ENCODE measurements at places on chromosomes 1 and 21.

GRCh38 chr1:64417803-64418202 is 52.1 kb upstream of the CACHD1 start:
- DNase-seq, result no peak

- DNase-seq, result no peak
Observed at GRCh38 chr1:165662186-165662585, 31.2 kb downstream of the MGST3 start.

DNA sequence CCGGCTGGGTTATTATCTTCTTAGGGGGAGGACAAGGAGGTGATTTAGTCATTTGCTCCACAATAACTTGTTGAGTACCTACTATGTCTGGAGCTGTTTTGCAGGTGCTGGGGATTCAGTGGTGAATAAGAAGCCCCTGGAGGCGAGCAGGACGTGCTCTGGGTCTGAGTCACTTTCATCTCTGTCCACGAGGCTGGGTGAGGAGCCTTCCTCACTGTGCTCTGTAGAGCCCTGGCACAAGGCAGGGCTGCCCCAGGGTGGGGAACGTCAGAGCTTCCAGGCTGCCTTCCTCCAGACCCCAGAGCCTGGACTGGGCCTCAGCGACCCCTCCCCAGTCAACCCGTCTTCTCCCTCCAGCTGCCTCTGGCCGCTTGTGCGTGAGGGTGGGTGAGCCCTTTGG is 2.5 kb upstream of the PADI6 start:
- peak; percentile 36 for DNase-seq

- no peak for DNase-seq
Observed at GRCh38 chr1:3568815-3569435, 42.4 kb downstream of the MEGF6 start.

GRCh38 chr1:3323796-3324703 is 130.4 kb upstream of the ARHGEF16 start:
- DNase-seq, result no peak

DNA sequence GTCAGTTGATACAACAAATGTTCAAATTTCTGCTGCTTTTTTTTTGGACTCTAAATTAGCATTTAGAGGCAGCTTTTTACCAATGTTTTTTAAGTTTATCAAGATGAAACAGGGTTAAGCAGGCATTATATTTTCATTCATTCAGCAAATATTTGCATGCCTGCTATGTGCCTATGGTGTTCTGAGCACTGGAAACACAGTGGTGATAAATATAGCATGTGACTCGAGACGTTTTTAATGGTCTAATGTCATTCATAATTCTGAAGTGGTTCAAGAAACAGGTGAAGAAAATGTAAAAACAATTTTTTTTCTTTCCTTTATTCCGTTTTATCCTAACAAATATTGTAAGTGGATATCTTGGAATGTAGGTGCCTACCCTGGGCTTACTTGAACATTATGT is 26.8 kb downstream of the NEK7 start:
- DNase-seq, result no peak

DNA sequence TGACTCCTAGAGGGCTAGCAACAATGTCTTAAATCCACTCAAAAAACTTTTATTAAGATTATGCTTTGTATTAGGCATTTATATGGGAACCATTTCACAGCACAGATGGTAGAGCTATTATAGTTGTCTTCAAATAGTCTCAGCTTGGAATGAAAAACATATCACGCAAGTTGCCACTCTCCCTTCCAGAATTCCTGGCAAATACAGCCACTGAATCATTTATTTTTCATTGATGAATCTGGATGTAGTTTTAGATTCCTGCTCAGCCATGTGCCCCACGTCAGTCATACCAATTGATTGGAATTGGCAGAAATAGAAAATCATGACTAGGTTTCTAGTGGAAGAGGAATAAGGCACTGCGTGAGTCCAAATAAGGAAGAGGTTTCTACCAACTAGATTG is 165.2 kb downstream of the PLA2G4A start:
- DNase-seq, result no peak

GRCh38 chr1:7380712-7381111 is 390.4 kb upstream of the VAMP3 start:
- DNase-seq, result no peak

DNA sequence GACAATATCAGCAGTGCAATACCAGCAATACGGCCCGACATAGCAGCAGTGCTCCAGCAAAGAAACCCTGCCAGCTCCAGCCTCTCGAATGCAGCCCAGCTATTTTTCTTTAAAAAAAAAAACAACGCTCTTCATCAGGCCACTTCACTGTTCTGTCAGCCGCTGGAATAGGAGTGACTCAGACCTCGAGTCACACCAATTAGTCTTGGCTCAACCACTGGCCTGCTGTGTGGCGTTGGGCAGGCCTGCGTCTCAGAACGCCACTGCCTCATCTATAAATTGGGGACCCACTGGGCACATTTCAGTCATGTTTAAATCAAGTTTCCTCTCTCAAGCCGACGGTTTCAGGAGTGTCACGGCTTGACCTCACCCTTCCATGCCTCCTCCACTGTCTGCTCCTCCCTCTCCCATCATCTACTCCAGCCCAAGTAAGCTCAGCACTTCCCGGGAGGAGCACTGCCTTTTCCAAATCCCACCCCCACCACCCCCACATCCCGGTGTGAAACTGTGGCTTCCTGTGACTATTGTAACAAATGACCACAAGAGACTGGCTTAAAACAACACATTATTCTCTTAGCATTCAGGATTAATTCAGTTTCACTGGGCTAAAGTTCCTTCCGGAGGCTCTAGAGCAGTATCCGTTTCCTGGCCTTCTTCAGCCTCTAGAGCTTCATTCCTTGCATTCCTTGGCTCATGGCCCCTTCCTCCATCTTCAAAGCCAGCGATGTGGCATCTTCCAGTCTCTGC is 71.9 kb upstream of the EFHD2 start:
- DNase-seq, result peak; percentile 88

- DNase-seq, result no peak
Observed at GRCh38 chr1:26531651-26532131, 2.1 kb downstream of the RPS6KA1 start.

DNA sequence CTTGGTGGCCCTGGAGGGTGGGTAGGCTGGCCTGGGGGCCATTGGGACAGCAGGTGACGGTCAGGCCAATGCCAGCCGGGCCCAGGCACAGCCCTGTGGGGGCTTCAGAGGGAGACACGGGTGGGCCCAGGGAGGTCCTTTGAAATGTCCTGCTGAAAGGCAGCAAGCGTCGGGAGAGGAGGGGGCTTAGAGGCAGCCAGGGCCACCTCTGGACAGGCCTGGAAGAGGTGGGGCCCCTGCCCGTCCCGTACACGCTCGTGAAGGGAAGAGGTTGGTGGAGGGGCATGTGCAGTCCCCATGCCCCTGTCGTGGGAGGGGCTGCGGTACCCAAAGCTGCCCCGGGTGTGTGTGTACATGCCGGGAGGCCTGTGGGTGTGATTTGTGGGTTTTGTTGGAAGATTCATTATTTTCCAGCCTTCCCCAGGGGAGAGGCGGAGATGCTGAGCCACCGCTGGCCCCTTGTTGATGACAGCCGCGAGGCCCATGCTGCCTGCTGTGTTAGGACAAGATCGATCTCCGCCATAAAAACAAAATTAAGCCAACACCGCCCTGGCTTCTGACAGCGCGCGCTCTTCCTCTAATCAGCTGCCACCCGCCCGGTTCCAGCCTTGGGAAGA is 3.4 kb upstream of the PLCH2 start:
- DNase-seq, result no peak

GRCh38 chr1:108699375-108700332 is 7.5 kb downstream of the PRPF38B start:
- no peak for DNase-seq

GRCh38 chr21:16992448-16992847 is 520.4 kb upstream of the CXADR start:
- DNase-seq, result no peak

DNA sequence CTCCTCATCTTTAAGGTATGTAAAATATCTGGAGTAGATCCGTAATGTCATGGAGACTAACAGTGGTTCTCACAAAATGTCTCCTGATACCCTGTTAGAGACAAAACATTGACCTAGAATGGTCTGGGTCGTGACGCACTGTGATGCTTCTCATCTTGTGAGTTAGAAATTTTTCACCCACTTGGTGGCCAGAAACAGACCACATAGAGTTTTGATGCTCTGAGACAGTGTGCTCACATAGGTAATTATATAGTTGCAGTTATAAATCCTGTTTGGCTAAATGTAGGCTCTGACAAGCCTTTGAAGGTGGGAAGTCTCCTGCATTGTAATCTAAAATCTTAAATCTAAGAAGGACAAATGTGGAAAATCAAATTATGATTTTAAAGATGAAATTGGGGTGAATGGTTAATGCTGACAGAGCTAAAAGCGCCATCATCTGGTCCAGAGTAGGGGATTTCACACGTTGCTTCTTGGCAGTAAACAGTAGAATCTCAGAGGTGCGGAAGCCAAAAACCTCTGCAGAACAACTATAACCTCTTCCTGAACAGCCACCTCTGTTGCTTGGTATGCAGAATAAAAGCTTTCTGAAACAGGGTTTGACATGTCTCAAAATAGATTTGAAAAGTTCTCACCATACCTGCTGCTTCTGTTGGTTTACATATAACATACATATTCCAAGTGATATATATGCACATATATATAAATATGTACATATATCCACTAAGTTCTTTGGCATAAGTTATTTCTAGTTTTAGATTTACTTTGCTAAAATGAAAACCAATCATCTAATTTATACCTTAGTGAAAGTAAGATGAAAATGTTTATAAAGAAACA is 17.1 kb downstream of the RPAP2 start:
- DNase-seq, result no peak

DNA sequence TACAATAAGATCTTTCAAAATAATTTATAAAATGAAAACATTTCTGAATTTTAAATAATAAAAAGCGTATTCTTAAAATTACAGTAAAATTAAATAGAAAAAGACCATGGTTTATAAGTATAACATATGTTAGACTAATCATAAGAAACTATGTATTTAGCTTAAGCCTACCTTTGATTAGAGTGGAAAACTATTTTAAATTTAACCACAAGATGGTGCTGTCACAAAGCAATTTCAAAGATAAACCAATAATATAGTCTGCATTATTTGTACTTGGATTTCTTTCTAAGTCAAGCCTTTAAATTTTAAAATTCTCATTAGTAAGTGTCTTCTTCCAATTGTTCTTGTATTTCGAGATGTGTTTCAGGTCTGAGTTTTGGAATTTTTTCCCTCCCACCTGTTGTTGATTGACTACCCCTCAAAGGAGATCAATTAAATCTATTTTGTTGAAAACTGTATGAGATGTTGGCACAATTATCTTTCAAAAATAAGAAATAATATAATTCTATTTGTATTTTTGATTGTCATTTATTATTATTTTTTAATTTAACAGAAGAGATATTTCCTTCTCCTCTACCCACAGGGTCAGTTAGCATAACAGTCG is 459.8 kb downstream of the KCNT2 start:
- DNase-seq, result peak; percentile 50

DNA sequence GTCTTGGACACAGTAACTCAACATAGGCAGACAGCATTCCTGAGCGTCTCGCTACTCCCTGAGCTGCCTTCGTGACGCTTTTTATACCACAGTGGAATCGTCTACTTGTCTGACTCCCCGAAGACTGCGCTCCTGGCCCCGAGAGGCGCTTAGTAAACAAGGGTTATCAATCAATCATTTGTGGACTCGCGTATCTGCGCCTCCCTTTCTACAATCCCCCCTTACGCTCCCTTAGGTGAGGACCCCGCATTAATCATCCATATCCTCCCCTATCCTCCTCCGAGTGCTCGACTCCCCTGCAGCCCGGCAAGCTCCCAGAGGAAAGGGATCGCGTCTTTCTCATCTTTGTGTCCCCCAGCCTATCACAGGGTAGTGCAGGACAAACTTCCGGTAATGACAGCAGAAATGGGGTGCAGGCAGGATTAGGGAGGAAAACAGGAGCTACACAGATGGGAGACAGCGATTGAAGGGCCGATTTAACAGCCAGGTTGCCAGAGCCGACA is 522 bp downstream of the TMEM59 start:
- peak; percentile 68 for DNase-seq

DNA sequence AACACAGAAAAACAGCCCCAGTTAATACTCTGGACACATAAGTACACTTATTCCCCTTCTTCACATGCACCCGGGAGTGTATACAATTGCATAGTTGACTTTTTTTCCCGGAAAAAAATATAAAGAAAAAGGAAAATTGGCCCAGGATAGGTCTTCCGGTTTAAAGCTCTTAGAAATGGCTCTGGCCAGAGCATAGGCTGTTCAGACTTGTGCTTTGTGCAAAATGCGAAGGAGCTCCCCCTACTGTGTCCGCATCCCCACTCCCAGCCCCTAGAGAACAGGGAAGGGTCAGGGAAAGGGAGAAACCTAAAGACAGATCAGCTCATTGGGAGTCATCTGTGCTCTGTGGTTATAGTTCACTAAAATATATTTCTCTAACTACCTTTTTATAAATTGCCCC is 5.5 kb upstream of the MTMR11 start:
- DNase-seq, result peak; percentile 36

- no peak for DNase-seq
Observed at GRCh38 chr1:247415423-247416361, at the start of gene NLRP3. NLRP3 (plus strand) TSS chr1:247416173; CDS start chr1:247418801, 2,628 bp downstream.

- DNase-seq, result no peak
Observed at GRCh38 chr1:228105996-228106799, 2.9 kb downstream of the MRPL55 start.

GRCh38 chr1:147580609-147581385 is 39.5 kb downstream of the BCL9 start:
- DNase-seq, result no peak

DNA sequence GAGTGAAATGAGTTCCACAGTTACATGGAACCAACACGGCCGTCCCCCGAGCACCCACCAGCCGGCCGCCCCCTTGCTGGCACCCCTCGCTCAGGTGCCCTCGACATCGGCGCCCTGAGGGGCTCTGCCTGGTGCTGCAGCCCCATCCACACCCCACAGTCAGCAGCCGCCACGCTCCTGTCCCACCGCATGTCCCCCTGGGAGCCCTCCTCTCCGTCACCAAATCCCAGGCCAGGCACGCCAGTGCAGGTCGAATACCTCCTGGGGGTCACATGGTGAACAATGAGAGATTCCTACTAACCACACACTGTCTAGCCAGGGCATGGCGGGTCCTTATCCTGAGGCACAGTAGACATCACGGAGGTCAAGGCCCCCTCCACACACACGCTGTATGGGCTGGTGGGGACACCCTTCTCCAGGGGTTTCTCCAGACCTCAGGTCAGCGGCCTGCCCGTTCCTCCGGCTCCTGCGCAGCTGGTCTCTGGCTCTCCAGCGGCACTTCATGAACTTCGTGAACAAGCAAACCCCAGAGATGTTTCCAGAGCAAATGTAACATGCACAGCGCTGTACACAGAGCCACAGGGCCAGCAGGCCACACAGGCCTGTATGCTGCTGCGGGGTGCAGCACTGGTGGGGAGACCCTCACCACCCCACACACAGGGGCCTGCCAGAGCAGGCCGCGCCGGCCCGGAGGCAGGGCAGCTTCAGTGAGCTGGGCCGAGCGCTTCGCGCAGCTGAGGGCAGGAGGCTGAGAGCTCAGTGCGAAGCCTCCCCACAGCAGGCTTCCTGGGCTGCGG is 21.8 kb downstream of the POFUT2 start:
- no peak for DNase-seq

DNA sequence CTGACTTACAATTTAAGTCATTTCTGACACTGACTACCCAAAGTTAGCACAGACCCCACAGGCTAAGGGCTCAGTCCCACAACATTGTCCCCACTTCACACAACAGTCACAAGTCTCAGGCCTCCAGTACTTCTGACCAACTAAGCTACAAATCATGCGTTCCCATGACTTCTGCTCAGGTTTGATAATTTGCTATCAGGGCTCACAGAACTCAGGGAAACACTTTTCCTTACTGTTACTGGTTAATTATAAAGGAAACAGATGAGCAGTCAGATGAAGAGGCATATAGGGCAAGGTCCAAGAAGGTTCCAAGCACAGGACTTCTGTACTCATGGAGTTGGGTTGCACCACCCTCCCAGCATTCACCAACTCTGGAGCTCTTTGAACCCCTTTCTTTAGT is 151.2 kb upstream of the TNR start:
- no peak for DNase-seq

- peak; percentile 16 for DNase-seq
Observed at GRCh38 chr1:151282883-151283725, 1.0 kb downstream of the ZNF687 start.
